ENCODE measurements at places on chromosomes 6 and 20.
A peak's percentile ranks its signal among the peaks of the same experiment; 100 is the strongest.

GRCh38 chr20:39359981-39360620 is 398.0 kb downstream of the DHX35 start:
- DNase-seq = no peak

DNA sequence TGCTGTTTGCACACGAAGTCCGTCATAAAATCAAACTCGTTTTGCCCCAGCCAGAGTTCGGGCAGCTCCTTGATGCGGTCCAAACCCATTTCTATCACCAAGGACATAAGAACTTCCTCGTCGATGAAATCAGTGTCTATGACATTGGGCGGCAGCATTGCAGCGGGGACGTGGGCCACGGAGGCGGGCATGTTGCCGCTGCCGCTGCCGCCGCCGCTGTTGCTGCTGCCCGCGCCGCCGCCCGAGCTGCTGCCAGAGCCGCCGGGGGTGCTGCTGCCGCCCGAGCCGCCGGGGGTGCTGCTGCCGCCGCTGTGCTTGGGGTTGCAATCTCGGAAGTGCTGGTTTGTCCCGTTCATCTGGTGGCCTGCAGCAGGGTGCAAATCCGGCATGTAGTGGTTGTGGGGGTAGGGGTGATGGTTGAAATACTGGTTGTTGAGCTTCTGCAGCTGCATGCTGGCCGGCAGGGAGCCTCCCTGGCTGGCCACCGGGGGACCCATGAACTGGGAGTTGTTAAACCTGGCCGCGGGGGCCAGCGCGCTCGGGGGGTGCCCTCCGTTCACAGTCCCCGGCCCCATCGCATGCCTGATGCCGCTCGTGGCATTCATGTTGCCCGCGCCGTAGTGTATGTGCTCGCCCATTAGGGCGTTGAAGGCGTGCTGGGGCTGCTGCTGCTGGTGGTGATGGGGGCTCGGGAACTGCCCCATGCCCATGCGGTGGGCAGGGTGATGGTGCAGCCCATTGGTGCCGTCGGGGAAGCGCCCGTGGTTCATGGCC is 1.1 kb downstream of the CITED2 start:
- DNase-seq = peak; percentile 50

- DNase-seq = no peak
These were observed 26.3 kb downstream of the PM20D2 start for GRCh38 chr6:89172131-89172530.

- DNase-seq = no peak
These were observed 63.0 kb upstream of the THBS2 start for GRCh38 chr6:169316651-169317050.

GRCh38 chr6:149489967-149490366 is 5.2 kb upstream of the ZC3H12D start:
- DNase-seq = no peak

- no peak for DNase-seq
These were observed 13.3 kb downstream of the NKX2-2 start for GRCh38 chr20:21500599-21500998.
